NCI-H1694 treated with DMSO at 0.1 percent for 48 hours (cell line): ENCODE measurements at places on chromosomes 11 and 22.

DNA sequence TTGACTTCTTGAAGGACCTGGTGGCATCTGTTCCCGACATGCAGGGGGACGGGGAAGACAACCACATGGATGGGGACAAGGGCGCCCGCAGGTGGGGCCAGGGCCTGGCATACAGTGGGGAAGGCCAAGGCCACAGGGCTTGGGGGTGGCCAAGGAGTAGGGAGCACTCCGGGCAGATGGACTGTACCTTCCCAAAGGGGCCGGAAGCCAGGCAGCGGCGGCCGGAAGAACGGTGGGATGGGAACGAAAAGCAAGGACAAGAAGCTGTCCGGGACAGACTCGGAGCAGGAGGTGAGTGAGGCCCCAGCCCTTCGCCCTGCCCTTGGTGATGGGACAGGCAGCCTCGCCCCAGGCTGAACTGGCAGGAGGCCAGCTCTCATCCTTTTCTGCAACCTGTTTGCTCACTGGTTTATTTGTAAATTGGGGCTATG lies 1.2 kb downstream of the DRAP1 start:
- DNase-seq: no peak

GRCh38 chr11:93410441-93410840 lies 79.9 kb downstream of the DEUP1 start:
- no peak for DNase-seq

- DNase-seq: no peak
These were observed 15.9 kb downstream of the IL10RA start for GRCh38 chr11:118002010-118002540.

DNA sequence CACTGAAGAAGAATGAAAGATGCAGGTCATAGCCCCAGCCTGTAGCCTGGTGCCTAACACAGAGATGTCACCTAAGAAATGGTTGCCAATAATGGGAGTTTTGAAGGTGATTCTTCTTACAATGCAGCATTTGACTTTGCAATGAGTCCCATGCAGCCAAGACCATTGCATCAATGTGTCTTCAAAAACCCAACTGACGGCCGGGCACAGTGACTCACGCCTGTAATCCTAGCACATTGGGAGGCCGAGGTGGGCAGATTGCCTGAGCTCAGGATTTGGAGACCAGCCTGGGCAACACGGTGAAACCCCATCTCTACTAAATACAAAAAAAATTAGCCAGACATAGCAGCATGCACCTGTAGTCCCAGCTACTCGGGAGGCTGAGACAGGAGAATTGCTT lies 89.3 kb upstream of the ASPHD2 start:
- no peak for DNase-seq

DNA sequence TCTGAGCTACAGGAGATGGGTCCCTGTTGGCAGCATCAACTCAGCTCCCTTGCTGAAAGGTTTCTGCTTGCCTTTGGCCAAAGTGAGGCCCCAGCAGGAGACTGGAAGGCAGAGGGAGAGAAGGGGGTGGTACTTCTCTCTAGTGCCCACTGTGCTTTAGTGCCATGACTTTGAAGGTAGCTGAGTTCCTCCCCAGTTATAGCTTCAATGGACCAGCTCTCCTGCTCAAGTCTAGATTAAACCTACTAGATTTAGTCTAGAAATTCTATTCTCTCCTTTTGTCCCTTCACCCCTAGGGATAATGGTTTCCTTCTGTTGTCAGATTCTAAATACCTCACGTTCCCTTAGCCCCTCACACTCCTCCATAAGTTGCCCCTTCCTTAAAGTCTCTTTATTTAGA lies 119.2 kb downstream of the TIMP3 start:
- DNase-seq: no peak

DNA sequence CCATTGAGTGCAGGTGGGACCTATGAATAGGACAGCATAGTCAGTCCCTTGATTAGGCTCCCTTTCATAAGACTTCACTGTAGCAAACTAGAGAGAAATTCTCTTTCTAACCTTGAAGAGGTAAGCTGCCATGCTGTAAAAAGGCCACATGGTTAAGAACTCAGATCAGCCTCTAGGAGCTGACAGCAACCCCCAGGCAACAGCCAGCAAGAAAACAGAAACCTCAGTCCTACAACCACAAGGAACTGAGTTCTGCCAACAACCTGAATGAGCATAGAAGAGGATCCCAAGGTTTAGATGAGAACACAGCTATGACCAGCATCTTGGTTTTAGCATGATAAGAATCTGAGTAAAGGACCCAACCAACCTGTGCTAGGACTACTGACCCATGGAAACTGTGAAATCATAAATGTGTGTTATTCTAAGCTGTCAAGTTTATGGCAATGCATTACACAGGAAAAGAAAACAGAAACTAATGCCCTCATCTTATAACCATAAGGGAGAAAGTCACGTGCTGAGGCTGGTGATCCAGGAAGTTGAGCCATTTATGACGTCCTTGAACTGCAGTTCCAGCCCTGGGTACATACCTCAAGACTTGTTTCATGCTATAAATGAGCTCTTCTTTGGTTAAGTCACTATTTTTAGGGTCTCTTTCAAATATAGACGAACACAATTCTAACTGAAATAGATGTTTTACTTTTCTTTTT lies 43.3 kb downstream of the RAB38 start:
- DNase-seq: no peak

DNA sequence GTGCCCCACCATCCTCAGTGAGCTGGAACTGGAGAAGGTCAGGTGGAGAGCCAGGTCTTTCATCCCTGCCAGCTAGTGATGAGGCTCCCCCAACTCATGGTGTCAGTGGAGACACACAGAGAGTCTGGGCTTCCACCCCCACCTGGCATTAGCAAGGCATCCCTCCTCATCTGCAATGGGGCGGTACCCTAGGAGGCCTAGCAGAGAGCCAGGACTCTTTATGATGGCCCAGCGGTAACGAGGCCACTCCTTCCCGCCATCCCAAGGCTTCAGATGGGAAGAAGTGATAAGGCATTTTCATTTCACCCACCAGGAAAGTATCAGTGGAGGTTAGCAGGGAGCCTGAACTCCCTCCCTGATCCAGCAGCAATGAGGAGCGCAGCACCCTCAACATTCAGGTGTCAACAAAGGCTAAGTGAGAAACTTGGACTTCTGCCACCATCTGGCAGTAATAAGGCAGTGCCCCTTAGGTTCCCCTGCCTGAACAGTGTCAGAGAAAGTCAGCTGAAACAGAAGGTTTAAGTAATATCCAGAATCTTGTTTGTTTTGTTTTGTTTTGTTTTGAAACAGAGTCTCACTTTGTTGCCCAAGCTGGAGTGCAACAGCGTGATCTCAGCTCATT lies 40.5 kb upstream of the FBLN1 start:
- no peak for DNase-seq

DNA sequence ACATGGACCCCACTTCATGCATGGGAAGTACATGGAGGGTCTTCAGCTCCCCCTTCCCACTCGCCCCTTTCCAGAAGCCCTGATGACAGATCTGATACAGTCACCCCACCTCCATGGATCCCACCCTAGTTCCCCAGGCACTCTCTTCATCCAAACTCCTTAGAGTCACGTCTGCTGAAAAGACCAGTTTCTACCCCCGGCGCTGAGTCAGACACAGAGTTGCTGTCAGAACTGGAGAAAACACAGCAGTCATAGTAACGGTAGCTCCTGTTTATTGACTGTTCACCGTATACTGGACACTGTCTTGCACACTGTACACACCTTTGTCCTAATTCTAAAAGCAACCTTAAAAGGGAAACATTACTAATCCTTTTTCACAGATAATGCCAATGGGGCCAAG lies 29.1 kb downstream of the DRD2 start:
- DNase-seq: no peak
